ENCODE measurements at places on chromosomes 4 and X.
A peak's percentile ranks its signal among the peaks of the same experiment; 100 is the strongest.

DNA sequence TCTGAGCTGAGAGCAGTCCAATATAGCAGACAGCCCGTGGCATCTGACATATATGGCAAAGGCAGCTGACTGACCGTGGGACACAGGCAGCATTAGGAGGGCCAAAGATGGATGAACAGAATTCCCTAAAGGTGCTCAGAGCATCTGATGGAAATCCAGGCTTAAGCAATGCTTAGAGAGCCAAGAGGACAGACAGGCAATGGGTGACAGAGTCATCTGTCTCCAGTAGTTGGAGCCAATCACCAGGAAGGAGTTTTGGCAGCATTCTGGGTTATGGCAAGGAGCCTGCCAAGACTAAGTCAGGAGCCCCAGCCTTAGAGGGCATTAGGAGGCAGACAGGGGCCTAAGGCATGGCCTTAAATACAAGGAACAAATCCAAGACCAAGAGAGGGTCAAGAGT, 153.3 kb upstream of the USP9X start:
- DNase-seq, result no peak

DNA sequence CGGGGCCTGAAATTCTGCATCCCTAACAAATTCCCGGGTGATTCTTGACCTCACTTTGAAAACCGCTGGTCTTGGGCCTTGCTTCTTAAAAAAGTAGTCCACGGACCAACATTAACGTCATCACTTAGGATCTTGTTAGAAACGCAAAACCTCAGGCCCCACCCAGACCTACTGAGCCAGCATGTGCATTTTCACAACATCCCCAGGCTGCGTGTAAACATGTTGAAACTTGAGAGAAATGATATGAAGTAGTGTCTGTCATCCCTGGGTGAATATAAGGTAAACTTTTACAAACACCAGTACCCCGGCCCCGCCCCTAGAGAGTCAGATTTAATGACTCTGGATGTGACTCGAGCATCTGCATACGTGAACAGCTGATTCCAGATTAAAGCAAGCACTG, 33.7 kb downstream of the SORBS2 start:
- DNase-seq, result no peak

DNA sequence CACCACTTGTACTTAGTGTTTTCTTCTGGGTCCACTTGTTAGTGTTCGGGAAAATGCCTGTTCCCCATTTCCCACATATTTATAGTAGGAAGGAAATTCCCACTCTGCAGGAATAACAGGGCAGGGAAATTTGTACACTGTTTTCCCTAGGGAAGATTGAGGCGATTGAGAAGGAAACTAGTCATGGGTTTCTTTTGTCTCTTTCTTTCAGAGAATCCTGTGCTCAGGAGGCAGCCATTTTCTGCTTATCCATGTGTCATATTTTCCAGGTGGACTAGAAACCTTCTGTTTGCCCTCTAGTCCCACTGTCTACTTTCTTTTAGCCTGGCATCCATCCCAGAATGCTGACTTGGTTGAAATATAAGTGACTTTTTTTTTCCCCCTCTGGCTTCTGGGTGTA, 299.1 kb upstream of the ANKRD50 start:
- no peak for DNase-seq

DNA sequence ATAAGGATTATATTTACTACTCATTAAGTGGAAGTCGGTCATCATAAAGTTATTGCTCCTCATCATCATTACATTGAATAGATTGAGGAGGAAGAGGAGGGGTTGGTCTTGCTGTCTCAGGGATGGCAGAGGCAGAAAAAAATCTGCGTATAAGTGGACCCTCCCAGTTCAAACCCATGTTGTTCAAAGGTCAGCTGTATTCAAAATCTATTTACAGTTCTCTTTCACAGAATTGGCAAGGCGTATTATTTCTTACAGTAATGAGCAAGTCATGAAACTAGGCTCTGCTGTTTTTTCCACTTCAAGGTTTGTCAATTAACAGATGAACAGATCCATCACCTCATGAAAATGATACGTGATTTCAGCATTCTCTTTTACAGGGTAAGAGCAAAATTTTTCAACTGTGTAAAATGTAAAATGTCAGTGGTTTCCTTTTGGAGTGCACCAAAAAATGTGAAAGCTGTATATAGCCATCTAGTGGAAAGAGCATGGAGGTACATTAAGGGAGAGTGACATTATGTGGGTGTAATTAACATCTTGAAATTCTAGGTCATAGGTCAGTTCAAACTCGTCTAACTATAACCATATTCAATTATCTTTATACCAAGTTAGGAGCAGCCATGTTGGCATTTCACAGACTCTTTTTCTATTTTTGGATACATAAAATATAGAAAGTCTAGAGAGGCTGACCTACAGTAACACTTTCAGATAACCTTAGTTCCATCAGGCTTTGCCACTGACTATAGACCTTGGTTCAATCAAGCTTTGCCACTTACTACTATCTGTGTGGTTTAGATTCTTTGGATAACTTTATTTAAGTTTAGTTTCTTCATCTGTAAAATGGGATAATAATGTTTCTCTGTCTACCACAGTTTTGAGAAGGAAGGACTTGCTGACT, 30.1 kb downstream of the NEIL3 start:
- DNase-seq, result no peak

DNA sequence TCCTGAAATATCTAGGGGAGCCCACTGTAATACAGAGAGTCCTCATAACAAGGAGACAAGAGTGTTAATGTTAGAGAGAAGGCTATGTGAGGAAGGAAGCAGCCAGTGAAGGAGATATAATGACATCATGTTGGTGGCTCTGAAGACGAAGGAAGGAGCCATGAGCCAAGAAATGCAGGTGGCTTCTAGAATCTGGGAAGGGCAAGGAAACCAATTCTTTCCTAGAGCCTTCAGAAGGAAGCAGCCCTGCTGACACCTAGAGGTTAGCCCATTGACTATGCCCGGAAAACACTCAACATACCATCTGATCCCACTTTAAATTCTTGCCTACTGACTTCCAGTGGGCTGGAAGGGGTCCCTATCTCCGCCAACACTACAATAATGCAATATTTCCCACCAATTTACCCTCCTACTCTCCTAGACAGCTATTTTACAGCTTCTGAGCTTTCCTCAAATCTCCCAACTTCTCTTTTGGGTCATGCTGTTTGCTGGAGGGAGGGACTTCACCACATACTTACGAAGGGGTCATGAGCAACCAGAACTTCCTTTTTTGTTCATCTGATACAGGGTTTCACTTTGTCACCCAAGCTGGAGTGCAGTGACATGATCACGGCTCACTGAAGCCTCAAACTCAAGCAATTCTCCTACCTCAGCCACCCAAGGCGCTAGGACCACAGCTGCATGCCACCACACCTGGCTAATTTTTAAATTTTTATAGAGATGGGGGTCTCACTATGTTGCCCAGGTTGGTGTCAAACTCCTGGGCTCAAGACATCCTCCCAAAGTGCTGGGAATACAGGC, 25.2 kb upstream of the G3BP2 start:
- no peak for DNase-seq

DNA sequence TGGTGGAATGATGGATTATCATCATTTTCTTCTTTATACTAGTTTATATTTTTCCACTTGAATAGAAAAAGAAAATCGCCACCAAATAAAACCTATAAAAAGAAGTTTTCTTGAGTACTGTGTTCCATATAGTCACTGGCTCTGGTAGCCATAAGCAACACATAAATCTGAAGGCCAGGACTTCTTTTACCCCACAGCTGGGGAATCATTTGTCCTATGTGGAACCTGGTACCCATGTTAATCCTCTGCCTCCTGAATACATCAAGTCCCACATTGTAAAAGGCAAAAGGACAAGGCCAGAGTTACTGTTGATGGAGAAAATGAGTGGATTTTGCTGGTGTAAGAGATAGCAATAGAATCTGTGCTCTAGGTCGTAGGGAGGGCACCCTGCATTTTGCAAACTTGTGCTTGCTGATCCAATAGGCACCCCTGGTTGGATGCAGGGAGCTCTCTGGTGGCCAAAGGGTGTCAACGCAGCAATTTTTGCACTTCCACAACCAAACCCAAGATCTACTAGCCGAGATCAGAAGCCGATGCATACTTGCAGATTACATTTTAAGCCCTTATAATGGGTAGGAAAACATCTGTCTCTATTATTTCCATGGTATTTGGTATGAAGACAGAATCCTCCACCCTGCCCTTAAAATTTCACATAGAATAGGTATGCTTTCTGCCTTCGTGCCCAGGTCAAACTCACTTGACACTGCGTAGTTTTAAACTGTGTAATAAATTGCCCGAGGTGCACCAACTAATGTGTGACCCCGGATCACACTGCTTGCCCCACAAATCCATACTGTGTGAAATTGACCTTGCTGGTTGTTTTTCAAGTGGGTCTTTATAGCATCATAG, 146.2 kb upstream of the SCML1 start:
- peak; percentile 65 for DNase-seq

- DNase-seq, result peak; percentile 69
Observed at GRCh38 chr4:87973283-87974169, 2.0 kb upstream of the SPP1 start.

All from neural progenitor cell (in vitro differentiated cells).